Body of pancreas (tissue), 4 donors: ENCODE measurements at places on chromosomes 1 and 21.

DNA sequence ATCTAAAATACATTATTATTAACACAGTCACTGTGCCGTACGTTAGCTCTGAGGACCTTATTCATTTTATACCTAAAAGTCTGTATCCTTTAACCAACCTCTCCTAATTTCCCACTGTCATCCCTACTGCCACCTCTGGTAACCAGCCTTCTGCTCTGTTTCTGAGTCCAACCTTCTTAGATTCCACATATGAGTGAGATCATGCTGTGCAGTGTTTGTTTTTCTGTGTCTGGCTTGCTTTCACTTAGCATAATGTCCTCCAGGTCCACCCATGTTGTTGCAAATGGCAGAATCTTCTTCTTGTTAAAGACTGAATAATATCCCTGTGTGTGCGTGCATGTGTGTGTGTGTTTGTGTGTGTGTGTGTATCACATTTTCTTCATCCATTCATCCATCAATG lies 64.2 kb downstream of the ETS2 start:
- no peak for DNase-seq

- DNase-seq: no peak
Measured at GRCh38 chr1:11873395-11874257, 14.9 kb upstream of the NPPB start.

GRCh38 chr1:115314092-115314491 lies 24.0 kb downstream of the NGF start:
- DNase-seq: no peak

- peak; percentile 46 for DNase-seq
Measured at GRCh38 chr1:180849031-180849775, 63.5 kb upstream of the KIAA1614 start.

- DNase-seq: peak; percentile 62
Measured at GRCh38 chr1:19074902-19075721, 118.6 kb upstream of the IFFO2 start.

DNA sequence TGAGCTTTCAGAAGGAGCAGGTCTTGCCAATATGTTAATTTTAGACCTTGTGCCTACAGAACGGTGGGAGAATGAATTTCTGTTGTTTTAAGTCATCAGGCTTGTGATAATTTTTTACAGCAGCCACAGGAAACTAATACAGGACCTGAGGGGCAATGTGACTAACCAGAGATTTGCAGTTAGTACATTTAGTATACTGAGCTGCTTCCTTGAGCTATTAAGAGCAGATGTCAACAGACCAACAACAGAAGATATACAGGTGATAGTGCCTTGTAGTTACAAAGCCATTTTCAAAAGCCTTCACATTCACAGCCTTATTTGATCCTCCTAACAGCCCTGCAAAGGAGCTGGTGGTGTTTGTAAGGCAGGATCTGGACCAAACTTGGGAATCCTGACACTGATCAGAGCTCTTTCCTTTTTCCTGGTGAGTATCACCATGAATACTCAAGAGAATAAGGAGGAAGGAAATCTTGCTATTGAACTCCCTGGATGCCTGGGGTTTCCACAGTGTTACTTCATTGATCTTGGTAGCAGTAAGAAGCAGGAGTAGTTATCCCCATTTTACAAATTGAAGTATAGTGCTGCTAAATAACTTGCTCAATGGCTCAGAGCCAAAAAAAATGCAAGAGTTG lies 4.7 kb upstream of the SLAMF1 start:
- no peak for DNase-seq

GRCh38 chr1:110426854-110427253 lies 19.4 kb upstream of the LAMTOR5 start:
- no peak for DNase-seq

DNA sequence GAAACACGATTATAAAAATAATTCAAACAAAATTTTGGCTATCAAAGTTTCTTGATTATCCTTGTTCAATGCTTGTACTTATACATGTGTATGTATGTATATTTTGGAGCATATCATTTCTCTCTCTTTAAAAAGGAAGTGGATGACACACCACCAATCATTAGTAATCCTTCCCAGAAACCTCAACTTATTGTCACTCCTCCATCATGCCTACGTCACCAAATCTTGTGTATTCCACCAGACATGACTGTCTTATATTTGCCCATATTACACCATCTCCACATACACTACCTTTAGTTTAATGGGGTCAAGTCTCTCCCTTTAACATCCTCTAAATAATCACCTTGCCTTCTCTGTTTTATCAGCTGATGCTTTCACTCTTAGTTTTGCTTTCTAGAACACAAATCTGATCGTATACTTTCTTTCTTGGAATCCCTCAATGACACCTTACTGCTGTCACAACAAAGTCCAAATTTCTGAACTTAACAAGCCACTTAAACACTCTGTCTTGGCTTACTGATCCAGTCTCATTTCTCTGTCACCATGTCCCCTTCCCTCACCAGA lies 124.0 kb downstream of the BRINP3 start:
- DNase-seq: no peak

DNA sequence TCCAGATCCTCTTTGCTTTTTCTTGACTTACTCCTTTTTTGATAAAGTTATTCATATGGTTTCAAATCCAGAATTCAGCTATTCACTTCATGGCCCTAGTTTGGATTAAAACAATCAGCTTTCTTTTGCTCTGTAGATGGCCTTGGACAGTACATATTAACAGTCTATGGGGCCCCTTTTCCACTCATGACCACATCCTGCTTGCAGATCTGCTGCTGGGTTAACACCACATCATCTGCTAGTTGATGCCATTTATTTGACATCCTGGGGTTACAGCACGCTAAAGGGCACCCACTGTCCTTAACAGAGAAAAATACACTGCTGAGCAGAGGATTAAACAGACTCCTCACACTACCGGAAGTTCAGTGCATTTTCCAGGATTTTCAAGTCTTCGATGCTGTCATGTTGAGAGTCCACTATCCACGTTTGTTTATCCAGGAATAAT lies 941 bp upstream of the IFI16 start:
- DNase-seq: no peak

- no peak for DNase-seq
Measured at GRCh38 chr1:225258811-225259210, 169.0 kb downstream of the LBR start.

DNA sequence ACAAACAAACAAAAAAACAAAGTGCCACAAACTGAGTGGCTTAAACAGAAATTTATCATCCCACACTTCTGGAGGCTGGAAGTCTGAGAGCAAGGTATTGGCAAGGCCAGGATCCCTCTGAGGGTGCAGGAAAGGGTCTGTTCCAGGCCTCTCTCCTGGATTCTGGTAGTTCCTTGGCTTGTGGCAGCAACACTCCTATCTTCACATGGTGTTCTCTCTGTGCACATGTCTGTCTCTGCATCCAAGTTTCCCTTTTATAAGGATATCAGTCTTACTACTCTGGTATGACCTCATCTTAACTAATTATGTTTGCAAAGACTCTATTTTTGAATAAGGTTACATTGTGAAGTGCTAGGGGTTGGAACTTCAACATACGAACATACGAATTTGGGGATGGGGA lies 5.3 kb upstream of the VASH2 start:
- DNase-seq: no peak
